ELF-1 (cell line): ENCODE measurements at places on chromosomes 6 and 20.

GRCh38 chr6:143279385-143279784 lies 171.1 kb downstream of the ADAT2 start:
- peak; percentile 45 for DNase-seq

GRCh38 chr20:37305079-37305478 lies 15.6 kb downstream of the MANBAL start:
- no peak for DNase-seq

- no peak for DNase-seq
These were observed 896 bp downstream of the SYS1 start for GRCh38 chr20:45363611-45364492.

- peak; percentile 88 for DNase-seq
These were observed 46.5 kb downstream of the KIF16B start for GRCh38 chr20:16526433-16527380.

DNA sequence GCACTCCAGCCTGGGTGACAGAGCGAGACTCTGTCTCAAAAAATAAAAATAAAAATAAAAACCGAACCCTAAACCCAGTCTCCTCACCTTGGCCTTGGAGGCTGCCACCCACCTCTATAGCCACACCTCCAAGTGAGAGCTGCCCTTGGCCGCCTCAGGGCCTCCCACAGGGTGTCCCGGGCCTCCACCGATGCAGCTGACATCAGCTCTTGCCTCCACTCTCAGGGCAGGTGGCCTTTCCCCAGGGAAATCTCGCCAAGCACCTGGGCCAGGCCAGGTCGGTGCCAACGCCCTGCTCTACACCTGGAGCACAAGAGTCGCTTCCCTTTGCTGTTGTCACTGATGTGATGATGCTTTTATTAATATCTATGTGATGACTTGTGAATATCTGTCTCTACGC lies 8.9 kb upstream of the MYL9 start:
- no peak for DNase-seq
